ENCODE measurements at places on chromosomes 12 and 14.

GRCh38 chr14:88877192-88877591 lies 52.7 kb downstream of the TTC8 start:
- no peak for DNase-seq

- DNase-seq: no peak
Observed at GRCh38 chr12:68097386-68097785, 62.2 kb downstream of the IFNG start.

DNA sequence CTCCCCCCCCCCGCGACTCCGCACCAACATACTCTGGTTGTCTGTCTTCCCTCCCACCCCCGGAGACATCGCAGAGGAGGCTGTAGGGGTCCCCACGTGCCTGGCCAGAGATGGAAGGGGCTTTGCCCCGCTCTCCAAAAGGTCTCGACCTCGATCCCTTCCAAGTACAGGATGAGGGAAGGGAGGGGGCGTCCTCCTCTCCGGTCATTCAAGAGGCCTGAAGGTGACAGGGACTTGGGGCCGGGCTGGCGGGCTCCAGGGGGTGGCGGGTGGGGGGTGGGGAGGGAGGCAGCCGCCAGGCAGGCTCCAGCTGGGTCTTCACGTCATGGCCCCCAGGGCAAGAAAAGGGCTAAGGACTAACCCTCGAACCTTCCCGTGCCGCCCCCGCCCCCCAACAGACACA lies 15.1 kb downstream of the TBX3 start:
- DNase-seq: no peak

- no peak for DNase-seq
Observed at GRCh38 chr12:12505544-12506495, 56.8 kb downstream of the DUSP16 start.

- no peak for DNase-seq
Observed at GRCh38 chr14:74579447-74580274, 32.4 kb downstream of the LTBP2 start.

- peak; percentile 57 for DNase-seq
Observed at GRCh38 chr12:65278576-65279368, at the start of gene MSRB3. MSRB3 (plus strand) TSS chr12:65278683; CDS start chr12:65308580, 29,897 bp downstream.

Measured in hematopoietic multipotent progenitor cell treated with erythropoietin and hydrocortisone succinate and interleukin-3 and kit ligand, for 6 days (in vitro differentiated cells).